ENCODE measurements at places on chromosomes 7 and 10.

- DNase-seq, result no peak
These were observed 25.1 kb upstream of the VPS41 start for GRCh38 chr7:38934051-38934450.

DNA sequence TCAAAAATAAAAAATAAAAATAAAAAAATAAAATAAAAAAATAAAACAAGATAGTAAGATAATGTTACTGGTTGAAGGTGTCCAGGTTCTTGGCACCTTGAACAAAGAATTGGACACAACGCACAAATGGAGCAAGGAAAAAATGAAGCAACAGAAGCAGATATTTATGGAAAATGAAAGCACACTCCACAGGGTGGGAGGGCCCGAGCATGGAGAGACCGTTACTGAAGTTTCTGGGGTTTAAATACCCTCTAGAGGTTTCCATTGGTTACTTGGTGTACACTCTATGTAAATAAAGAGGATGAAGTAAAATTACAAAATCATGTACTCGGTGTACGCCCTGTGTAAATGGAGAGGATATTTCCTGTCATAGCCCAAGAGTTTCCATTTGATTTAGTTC, 15.7 kb upstream of the PFKP start:
- no peak for DNase-seq

GRCh38 chr10:68086910-68087684, 12.0 kb upstream of the HERC4 start:
- DNase-seq, result no peak

DNA sequence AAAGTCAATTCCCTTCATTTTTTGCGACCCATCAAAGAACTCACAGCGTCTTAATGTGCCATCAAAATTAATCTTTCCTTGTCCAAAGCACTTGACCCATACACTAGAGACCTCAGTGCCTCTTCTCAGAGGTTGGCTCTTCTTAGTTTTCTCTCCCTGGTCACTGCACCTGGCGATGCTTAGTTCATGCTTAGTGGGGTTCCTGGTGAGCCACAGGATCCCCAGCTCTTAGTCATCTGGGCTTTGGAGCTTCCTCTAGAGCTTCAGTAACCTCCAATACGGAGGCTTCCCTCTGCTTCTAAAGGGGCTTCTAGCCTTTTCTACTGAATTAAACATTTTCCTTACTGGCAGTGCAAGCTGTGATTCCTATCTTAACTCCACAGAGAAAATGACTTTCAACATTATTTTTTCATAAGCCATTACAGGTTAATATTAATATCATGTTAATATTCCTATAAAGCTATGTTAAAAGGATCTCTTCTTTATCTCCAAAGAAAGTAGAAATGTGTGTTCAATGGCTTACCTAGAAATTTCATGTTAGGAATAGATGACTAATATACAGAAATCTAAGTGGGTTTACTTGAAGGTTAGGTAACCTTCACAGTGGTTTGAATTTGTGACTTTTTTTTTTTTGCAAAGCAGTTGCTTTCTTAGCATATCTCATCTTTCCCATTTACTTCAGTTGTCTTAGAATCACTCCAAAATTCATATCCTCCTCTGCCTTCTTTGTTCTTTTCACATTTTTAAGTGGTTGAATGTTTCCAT, 295.2 kb downstream of the CAMK1D start:
- DNase-seq, result no peak

- DNase-seq, result no peak
These were observed 46.9 kb downstream of the ZNF438 start for GRCh38 chr10:30984563-30985328.

DNA sequence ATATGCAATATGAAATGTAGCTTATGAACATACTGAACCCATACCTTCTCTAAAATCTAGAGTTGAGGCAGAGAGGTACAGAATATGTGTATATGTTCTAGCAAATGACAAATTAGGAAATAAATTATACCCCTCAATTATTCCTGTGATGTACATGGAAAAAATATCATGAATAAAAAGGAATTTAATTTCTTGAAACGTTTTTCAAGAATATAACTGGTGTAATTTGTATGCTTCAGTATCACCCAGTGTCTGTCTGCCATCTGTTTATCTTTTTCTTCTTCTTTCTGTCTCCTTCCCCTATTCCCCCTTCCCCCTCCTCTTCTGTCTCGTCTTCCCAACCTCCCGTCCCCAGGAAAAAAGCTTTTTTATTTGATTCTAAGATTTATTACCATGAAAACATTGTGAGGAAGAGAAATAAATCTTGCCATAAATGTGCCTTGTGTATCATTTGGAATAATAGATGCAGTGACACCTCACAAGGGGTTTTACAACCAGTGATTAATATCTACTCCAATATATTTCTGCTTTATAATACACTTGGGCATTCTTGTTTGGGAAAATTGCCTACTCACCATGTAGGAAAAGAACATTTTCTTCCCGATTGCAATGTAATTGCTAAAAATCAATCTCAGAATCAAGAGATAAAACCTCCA, 12.2 kb downstream of the LANCL2 start:
- no peak for DNase-seq

DNA sequence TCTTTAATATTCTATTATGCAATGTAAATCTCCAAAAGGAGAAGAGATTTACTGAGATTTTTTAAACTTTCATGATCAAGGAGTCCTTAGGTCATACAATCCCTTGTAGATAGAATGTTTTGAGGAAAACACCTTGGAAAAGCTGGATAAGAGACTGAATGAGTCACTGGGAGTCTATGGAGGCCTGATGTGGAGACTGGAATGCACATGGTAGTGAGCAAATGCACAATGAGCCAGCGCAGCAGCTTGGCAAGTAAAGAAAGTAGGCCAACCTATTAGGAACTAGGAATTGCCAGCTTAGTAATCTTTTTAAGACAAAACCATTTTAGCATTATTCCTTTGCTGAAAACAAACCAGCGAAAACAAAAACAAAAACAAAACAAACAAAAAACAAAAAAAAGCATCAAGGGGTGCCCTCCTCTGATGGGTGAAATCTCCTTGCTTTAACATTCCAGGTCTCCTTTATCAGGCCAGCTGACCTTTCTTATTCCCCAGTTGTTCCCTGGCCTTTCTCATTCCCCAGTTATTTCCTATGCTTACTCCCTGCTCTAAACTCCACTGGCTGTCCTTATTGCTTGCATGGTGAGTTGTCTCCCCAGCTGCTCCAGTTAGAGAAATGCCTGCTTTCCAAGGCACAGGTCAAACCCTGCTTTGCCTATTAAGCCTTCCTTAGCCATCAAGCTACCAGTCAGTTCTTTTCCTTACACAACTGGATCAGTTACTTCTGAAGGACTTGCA, 135.8 kb downstream of the PLCE1 start:
- DNase-seq, result no peak

DNA sequence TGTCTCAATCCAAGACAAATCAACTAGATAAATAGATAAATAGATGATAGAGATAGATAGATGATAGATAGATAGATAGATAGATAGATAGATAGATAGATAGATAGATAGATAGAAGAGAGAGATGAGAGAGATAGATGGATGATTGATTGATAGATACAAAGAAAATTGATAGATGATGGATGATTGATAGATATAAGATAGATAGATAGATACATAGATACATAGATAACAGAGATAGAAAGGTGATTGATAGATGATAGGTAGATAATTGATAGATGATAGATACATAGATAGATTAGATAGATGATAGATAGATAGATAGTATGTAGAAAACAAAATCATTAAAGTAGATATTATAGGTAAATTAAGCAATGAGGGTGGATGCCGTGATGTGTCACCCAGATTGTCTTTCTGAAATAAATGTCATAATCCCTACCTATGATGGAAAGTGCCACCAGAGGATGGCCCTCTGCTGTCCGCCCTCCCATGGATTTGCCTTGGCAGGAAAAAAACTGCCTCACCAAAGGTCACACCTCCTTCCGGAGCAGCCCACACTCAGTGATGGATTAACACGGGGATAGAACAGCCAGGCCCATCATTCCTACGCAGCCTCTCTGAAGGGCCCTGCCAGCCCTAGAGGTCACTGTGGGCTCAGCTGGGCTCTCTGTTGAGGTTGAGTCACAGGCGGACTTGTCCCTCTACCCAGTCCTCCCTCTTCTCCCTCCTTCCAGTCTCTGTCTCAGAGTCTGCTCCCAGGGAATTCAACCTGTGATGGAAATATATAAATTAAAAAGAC, 50.8 kb downstream of the KCNH2 start:
- no peak for DNase-seq

DNA sequence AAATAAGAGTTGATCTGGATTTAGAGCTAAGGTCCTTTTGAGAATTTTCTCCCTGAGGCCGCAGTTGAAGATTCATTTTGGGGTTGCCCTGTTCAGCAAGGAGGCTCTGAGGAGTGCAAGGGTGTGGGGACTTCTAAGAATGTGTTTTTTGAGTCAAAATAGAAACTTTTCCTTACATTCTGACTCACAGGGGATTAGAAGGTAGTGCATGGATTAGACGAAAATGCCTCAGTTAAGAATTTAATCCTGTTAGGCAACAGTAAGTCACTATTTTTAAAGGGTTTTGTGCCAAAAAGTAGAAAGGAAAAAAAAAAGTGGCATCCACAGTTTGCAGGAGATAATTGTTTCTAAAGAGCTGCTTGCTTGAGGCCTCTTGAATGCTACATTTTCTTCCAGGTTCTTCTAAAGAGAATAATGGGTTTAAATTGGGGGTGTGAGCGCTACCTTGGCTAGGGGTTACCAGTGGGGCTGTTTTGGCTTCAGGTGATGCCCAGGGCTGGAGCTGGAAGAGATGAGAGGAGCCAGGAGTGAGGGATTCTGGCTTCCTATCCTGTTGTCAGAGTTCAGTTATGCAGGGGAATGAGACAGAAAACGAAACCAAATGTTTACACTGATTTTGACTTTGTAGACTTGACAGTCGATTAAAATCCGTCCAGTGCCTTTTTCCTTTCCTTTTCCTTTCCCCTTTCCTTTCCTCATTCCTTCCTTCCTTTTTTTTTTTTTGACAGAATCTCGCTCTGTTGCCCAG, 52.9 kb downstream of the BAMBI start:
- DNase-seq, result no peak

DNA sequence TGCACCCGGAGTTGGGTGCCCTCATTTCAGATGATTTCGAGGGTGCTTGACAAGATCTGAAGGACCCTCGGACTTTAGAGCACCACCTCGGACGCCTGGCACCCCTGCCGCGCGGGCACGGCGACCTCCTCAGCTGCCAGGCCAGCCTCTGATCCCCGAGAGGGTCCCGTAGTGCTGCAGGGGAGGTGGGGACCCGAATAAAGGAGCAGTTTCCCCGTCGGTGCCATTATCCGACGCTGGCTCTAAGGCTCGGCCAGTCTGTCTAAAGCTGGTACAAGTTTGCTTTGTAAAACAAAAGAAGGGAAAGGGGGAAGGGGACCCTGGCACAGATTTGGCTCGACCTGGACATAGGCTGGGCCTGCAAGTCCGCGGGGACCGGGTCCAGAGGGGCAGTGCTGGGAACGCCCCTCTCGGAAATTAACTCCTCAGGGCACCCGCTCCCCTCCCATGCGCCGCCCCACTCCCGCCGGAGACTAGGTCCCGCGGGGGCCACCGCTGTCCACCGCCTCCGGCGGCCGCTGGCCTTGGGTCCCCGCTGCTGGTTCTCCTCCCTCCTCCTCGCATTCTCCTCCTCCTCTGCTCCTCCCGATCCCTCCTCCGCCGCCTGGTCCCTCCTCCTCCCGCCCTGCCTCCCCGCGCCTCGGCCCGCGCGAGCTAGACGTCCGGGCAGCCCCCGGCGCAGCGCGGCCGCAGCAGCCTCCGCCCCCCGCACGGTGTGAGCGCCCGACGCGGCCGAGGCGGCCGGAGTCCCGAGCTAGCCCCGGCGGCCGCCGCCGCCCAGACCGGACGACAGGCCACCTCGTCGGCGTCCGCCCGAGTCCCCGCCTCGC, at the start of gene EGFR:
Gene EGFR (plus strand): TSS at position 657 of the 830 bp plus-strand sequence. CDS start 261 bp downstream, outside the sequence.
- no peak for DNase-seq

GRCh38 chr10:86936661-86937501, 20.5 kb downstream of the MMRN2 start:
- DNase-seq, result no peak

GRCh38 chr7:64174941-64175340, 32.1 kb upstream of the ZNF735 start:
- DNase-seq, result no peak

DNA sequence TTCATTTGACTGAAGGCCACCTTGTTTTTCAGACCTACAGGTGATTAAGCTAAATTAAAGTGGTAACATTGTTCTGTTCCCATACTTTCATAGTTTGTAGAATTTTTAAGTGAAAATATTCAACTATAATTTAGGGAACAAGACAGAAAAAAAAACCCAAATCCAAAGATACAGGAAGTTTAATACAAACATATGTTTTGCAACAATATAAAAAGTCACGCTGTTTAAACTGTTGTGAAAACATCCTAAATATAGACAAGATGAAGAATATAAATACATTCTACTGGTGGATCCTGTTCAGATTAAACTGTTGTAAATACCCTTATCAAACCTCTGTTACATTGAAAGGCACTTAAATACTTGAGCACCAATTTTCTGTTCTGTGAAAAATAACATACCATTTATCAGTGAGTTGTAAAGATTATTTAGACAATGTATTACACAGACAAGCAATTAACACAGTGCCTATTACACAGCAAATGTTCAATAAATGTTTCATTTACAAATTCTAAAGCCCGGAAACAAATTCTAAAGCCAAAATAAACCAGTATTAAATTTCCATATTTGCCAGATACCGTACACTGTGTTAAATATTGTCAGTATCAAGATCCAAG, 14.2 kb downstream of the ASZ1 start:
- DNase-seq, result no peak

- DNase-seq, result no peak
These were observed 67.1 kb upstream of the DUSP5 start for GRCh38 chr10:110430340-110431273.

DNA sequence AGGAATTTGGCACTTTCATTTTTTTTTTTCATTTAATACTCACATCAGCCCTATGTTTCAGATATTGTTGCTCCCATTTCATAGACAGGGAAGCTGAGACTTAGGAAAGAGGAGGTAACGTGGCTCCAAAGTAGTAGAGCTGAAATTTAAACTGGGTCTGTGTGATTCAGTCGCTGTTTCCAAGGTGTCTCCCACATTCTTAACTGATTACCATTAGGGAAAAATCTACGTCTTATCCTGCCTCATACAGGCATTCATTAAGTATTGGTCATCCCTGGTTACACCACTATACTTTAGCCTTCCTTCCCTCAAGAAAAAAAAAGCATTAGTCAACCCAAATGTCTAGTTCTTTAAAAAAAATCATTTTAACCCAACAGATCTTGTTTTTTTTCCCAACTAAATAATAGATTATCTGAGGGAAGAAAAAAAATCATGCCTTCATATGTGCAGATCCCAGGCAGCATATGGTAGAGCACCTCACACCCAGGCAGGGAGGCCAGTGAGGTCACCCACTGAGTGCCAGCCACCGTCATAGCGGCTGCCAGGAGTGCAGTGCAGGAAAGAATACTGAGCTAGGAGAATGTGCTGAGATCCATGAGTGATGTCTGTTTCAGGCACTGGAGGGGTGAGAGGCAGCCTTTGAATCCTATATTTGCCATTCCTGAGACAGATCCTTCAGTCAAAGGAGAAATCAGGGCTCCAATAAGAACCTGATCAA, 59.0 kb upstream of the SORCS3 start:
- DNase-seq, result no peak

DNA sequence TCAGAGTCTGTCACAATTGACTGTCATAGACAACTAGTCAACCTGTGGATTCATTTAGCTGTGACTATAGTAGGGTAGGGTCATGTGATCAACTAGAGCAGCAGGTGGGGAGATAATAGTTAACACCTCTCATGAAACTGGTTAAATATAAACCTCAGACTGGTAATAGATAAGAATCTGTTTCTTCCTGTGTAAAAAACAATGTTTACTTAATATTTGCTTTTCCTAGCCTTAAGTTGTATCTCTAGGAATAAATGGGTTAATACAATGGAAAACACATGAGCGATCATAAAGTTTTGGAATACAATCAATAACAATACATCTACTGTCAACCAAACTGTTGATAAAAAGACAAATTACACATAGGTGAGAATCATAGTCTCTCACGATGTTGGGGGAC, 43.4 kb upstream of the ITGB8 start:
- no peak for DNase-seq

Data from stimulated activated naive B cell treated with anti-CD40 and anti-IgM and Interleukin-4, amounts not matched to agents 10 μg/mL and 1 μg/mL and 100 μg/mL, for 72 hours (primary cell).